ENCODE measurements at places on chromosomes 7 and 10.
A peak's percentile ranks its signal among the peaks of the same experiment; 100 is the strongest.

DNA sequence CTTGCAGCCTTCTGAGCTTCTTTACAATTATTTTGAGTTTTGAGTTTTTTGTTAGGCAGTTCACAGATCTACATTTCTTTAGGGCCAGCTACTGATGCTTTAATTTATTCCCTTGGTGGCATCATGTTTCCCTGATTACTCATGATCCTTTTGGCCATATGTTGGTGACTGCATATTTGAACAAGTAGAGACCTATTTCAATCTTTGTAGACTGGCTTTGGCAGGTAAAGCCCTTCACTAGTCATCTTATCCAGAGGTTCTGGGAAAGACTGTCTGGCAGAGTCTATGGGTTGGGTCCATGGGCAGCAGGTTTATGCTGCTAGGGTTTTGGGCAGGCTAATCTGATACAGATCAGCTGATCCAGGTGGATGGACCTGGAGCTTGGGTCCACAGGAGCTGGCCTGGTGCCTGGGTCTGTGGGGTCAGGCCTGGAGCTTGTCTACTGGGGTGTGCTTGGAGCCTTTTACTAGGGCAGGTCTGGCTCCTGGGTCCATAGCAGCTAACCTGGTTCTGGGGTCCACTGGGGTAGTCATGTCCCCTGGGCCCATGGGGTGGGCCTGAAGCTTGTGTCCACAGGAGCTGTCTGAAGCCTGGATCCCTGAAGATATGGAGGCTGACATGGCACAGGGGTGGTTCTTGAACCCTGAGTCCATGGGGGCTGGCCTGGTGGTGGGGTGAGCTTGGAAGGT lies 72.7 kb downstream of the GPR85 start:
- DNase-seq, result no peak

DNA sequence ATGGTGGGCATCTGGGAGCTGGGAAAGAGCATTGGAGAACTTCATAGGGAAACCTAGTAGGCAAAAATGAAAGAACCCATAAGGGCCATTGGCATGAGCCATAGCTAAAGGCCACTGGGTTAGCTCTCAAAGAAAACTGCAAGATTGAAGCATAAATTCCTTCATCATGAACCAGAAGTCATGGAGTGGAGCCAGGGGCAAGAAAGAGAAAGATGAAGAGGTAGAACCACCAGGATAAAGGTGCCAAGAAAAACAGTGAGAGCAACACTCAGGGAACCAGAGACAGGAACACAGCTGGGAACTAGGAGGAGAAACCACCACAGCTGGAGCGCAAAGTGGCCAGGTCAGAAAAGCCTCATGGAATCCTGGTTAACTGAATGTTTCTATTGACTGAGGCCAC lies 11.5 kb upstream of the SGMS1 start:
- DNase-seq, result no peak

DNA sequence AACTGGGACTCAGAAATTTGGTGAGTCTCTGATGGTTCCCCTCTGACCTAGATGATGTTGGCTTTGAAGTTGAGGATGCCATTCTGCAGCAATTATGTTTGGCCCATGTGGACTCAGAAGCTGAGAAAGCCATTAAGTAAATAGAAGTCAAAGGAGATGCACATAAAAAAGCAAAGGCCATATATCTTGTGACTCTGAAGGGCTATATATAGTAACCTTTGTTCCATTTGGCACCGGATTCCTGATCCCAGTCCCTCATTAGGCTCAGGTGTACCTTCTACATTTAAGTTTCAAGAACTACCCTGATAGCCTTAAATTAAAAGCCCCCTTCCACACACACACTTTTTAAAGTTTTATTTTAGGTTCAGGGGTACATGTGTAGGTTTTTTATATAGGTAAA lies 50.0 kb upstream of the PDK4 start:
- no peak for DNase-seq

- DNase-seq, result no peak
These were observed 3.0 kb downstream of the BUB3 start for GRCh38 chr10:123157210-123157609.

DNA sequence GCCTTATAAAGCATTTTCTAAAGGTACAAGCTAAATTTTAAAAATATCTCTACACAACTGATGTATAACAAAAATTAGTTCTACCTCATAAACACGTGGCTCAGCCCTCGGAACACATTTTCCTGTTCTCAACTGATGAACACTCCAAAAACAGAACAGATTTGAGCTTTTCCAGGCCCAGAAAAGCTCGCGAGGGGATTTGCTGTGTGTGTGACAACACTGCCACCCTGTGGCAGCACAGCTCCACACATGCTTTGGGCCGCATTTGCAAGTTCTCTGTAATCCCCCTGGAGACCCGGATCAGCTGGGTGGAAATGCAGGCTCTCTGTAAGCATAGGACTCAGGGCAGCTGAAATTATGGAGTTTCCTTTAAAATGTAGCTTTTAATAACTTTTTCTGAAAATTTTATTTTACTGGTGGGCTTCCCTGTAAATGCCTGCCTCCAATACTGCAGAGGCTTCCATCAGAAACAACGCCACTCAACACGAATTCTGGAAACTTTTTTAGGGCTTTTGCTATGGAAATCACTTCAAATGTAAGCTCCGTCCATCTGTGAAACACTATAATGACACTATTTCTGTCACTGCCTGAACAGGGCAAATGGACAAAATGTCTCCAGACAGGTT lies 155.5 kb downstream of the COBL start:
- peak; percentile 20 for DNase-seq

DNA sequence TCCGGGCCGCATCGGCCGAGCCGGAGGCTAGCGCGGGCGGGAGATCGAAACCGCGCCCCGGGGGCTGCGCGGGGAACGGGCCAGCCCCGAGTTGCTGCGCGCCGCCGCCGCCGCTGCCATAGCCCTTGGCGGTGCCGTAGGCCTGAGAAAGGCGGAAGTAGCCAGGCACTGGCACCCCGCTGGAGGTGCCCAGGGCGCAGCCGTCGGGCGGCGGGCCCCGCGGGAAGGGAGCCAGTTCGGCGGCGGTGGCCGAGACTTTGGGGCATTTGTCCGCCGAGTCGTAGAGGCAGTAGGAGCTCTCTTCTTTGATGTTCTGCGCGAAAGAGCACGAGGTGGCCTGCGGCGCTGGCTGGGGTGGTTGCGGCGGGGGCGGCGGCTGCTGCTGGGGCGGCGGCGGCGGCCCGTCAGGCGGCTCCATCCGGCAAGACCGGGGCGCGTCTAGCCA lies 587 bp downstream of the HOXA10 start:
- peak; percentile 28 for DNase-seq

GRCh38 chr7:36591636-36592035 lies 132.7 kb downstream of the AOAH start:
- DNase-seq, result no peak

GRCh38 chr7:143906895-143907294 lies 4.9 kb upstream of the TCAF1 start:
- DNase-seq, result no peak

DNA sequence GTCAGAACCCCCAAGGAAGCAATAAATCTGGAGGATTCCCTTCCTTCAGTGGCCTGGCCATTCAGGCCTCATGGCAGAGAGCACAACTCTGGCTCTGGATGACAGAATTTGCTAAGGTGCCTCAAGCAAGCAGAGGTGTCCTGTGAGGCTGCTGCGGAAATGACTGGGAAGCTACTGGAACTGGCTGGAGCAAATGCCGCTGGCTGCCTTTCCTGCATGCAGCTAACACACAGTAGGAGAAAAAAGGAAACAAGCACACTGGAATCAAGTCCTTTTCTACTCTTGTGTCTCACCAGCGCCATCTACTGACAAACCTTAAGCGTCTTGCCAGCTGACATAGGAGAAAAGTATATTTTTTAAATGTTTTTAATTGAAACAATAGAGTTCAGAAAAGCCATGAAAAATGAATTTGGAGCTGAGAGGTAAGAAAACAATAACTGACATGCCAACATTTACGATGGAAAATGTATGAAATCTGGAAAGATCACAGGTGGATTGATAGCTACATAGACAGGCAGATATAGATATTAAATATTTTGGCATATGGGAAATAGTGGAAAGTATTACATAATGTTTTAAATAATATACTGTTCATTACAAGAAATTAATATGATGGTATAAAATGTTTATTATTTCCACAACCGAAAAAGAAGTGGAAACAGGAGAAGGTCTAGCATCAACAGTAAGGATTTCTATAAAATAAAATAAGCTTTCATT lies 951.6 kb downstream of the ANKRD7 start:
- DNase-seq, result peak; percentile 15

GRCh38 chr10:130038611-130039109 lies 72.0 kb downstream of the C10orf143 start:
- no peak for DNase-seq

DNA sequence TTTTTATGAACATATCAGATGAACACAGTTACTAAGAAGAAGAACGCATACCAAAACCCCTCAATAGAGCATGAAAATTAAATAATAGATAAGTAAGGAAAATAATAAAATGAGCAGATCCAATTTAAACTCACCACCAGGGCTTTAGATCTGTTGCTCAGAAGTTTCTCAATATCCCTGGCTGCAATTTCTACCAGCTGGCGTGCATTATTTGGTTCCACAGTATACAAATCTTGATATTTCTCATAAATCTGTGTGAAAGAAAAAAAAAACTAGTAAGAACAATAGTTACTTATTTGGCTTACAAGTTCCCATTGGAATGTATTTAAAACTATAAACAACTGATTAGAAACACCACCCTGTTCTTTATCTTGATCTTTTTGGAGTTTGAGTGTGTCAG lies 108.6 kb downstream of the CACNA2D1 start:
- DNase-seq, result no peak

GRCh38 chr7:27189295-27189996 lies 4.4 kb upstream of the HOXA11 start:
- DNase-seq, result no peak

- DNase-seq, result no peak
These were observed 78.7 kb upstream of the MKRN1 start for GRCh38 chr7:140557809-140558518.

DNA sequence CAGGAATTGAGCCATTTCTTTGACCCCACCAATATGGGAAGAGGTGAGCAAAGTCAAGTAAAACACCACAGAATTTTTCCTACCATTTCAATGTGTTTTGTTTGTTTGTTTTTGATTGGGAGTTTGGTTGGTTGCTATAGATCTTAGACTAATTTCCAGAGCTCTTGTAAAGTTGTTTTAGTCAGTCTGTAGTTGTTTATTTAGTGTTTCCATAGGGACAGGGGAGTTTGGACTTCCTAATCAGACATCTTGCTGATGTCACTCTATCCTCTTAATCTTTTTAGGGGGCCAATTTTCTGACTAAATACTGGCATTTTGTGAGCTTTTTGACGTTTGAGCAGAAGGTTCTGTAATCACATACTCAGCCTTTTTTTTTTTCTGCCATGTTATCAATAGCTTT lies 266.9 kb downstream of the ABCA13 start:
- DNase-seq, result no peak

GRCh38 chr10:48233559-48234005 lies 40.9 kb downstream of the FRMPD2 start:
- no peak for DNase-seq

DNA sequence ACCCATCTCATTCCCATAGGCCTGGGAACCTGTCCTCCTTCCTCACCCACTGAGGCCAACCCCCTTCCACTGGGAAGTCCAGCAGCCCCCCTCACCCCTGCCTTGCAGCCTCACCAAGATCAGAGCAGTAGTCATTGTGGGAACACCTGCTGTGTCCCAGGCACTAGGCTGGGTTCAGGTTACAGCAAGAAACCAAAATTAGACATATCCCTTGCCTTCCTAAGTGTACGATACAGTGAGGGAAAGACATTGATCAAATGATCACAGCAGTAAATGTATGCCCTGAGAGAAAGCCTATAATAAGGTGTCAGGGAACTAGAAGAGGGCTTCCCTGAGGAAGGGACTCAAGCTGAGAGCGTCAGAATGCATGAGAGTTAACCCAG lies 17.0 kb upstream of the C10orf105 start:
- DNase-seq, result no peak

All from CD4-positive, alpha-beta T cell (primary cell).